NCI-H2171 (cell line): ENCODE measurements at places on chromosomes 12 and 14.

DNA sequence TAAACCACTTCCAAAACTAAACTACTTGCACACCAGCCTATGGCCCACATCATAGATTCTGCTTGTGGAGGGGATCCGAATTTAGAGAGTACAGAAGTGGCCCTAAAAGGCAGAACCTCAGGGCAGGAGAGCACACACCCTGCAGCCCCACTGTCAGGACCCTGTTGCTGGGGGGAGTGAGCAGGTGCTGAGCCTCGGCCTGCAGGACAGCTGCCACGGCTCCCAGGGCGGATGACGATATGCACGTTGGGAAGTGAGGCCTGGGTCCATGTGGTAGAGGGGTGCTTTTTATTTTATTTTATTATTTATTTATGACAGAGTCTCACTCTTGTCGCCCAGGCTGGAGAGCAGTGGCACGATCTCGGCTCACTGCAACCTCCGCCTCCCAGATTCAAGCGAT is 73.5 kb downstream of the TNFAIP2 start:
- no peak for DNase-seq

DNA sequence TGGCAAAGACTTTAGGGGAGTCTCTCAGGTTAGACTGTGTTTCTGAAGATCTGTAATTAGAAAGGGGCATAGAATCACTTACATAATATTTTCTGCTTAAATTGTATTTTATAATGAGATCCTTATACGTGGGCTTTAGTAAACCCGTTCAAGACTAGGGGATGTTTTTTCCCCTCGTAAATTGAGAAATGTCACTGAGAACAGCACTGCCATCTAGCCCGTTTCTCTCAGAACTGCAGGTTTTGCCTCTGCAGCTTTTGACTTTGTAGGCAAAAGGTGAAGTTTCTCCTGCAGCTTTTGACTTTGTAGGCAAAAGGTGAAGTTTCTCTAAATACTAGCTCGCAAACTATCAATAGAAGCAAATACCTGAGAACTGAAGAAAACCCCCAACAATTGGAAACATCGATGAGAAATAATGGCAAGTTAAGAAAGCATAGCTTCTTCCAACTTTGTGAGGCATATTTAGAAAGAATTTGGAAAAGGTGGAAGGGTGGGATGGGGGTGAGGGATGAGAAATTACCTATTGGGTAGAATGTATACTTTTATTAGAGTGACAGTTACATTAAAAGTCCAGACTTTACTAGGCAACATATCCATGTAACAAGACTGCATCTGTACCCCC is 9.9 kb upstream of the ASPG start:
- DNase-seq: no peak

DNA sequence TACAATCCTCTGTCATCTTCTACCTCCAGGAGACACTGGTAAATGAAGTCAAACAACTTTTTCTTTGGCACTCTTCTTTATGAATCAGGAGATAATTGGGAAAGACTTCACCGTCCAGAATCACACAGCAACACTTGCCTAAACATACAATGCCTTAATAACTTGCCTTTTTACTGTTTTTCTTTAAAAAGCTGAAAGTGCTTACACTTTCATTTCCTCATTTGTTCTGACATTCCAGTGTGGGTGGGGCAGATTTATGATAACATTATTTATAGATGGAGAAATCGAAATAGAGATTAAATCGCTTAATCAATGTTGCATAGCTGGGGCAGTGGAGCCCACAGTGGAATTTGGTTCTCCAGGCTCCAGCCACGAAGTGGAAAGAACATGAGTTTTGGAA is 2.8 kb upstream of the FRS2 start:
- DNase-seq: no peak

- no peak for DNase-seq
Observed at GRCh38 chr14:101843665-101844064, 82.2 kb downstream of the PPP2R5C start.
